NCI-H1105 (cell line): ENCODE measurements at places on chromosomes 6 and 20.

GRCh38 chr6:2848851-2849250 is 7.2 kb upstream of the SERPINB1 start:
- no peak for DNase-seq

DNA sequence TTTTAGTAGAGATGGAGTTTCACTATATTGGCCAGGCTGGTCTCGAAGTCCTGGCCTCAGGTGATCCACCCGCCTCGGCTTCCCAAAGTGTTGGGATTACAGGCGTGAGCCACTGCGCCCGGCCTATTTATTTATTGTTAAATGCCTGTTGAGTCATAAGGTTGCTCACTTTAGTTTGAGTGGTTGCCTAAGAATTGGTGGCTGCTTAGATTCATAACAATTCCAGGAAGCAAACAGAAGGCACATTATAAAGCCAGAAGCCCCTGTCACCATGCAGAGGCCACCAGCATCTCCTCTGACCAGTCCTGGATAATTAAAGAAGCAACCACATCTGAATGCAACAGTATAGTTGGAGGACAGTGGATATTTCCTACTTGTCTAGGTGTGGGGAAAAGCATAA is 24.0 kb upstream of the ARMH2 start:
- no peak for DNase-seq

DNA sequence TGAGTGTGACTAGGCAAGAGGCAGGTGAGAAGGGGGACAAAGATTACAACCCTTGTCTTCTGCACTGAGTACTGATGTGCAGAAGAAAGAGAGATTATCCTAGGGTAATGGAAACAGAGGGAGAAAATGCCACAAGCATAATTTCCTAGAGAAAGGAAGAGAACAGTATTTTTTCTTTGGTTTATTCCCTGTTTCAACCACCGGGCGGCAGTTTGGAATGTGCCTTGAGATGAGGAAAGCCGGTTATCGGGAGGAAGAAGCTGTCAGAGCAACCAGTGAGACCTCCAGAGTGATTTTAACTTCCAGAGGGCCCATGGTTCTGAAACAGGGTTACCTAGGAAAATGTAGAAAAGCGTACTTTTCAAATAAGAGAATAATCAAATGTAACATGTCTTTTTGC is 121.4 kb downstream of the REV3L start:
- DNase-seq, result peak; percentile 35

GRCh38 chr20:46695892-46696291 is 6.6 kb upstream of the TP53RK start:
- no peak for DNase-seq

DNA sequence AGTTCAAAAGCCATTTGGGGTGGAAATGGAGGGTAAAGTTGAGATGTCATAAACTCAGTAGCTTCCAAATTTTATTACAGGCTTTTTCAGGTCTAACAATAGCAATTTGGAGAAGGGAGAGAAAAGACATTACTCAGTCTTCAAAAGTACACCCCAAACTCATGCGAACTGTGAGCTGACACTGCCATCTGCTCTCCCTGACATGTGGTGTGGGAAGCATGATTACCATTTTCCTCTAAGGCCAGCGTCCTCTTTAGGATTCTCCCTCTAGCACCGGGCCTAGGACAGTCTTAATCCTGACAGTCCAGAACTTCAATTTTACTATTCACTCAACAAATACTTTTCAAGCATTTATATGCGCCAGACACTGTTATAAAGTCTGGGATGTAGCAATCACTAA is 536.0 kb upstream of the JARID2 start:
- DNase-seq, result no peak

DNA sequence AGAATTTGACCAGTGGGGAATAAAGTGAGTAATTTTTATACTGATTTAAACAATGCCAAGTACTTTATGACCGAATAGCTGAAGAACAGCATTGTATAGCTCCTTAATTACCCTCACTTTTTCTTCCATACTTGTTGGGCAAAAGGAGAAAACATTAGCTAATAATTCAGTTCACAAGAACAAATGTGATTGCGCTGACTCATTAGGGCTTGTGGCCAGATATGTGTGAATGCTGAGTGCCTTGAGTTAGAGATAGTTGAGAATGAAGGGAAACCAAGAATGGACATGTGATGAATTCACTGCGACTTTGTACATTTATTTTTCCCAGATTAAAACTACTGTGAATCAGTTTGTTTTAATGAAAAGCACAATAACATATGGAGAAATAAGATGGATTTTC is 669.4 kb downstream of the TFAP2A start:
- no peak for DNase-seq

DNA sequence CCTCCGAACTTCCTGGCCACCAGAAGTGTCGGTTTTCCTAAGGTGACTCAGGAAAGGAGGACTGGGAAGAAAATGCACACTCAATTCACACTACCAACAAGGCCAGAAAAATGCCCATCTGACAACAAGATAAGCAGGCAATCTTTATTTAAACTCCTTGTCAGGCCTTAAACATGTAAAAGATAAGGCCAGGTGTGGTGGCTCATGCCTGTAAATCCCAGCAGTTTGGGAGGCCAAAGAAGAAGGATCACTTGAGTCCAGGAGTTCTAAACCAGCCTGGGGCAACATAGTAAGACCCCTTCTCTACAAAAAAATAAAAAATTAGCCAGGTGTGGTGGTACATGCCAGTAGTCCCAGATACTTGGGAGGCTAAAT is 7.6 kb upstream of the ID1 start:
- no peak for DNase-seq

DNA sequence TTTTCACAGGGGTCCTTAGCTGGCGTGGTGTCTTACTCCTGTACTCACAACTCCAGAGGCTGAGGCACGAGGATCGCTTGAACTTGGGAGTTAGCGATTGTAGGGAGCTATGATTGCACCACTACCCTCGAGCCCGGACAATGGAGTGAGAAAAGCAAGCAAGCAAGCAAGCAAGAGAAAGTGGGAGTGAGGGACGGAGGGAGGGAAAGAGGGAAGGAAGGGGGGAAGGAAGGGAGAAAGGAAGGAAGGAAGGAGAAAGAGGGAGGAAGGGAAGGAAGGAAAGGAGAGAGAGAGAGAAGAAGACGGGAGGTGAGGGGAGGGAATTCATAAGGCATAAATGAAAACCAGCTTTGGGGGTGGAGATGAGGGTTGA is 120.5 kb downstream of the TRIM27 start:
- no peak for DNase-seq
